K562 (cell line): ENCODE measurements at places on chromosomes 5 and 9. TPM values are rescaled to one million over a fixed set of nuclear protein-coding genes. Genes with fewer than 3 reads are reported as not detected.

AGXT2 gene
- total RNA-seq: not detected in 2 replicates

DNA sequence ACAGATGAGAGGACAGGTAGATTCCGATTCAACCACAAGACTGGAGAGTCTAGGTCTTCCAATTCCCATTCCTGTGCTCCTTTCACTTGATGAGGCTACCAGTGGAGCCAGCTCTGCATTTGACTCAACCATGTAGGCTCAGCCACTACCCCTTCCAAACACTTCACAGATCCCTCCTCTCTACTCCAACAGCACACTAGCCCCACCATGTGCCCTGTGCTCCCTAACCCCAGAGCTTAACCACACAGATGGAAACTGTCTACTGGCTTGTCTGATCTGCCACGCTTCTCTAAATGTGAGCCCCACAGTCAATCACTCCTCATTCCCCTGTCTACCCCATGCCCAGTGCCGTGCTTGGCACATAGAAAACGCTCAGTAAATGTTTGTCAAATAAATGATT, 508.2 kb downstream of the CDK5RAP2 start:
- no peak for DNase-seq
- no peaks in the 10 kb centered on the region for H3K36me3 ChIP-seq
- H3K27me3 ChIP-seq: no peaks in the 10 kb centered on the region

- H3K4me3 ChIP-seq: no peak overlapping the region
- H3K27me3 ChIP-seq: peaks cover 9% of the 10 kb centered on the region
- no peak for DNase-seq
- no peak overlapping the region for H3K27ac ChIP-seq
- no peaks in the 10 kb centered on the region for H3K4me1 ChIP-seq
- H3K36me3 ChIP-seq: no peaks in the 10 kb centered on the region
Measured at GRCh38 chr5:74130155-74130897, 504.3 kb downstream of the ARHGEF28 start.

PRUNE2 gene
- 0.07 and 0.09 TPM in 2 replicates for total RNA-seq

CCDC69 gene
- 7.5 and 7.6 TPM in 2 replicates for total RNA-seq

EXOSC2 gene
- total RNA-seq: 67.1 and 71.8 TPM in 2 replicates

GRCh38 chr9:35508069-35508468, 18.2 kb downstream of the RUSC2 start:
- no peak overlapping the region for H3K27ac ChIP-seq
- no peaks in the 10 kb centered on the region for H3K27me3 ChIP-seq
- no peaks in the 10 kb centered on the region for H3K36me3 ChIP-seq
- H3K4me1 ChIP-seq: no peaks in the 10 kb centered on the region

DNA sequence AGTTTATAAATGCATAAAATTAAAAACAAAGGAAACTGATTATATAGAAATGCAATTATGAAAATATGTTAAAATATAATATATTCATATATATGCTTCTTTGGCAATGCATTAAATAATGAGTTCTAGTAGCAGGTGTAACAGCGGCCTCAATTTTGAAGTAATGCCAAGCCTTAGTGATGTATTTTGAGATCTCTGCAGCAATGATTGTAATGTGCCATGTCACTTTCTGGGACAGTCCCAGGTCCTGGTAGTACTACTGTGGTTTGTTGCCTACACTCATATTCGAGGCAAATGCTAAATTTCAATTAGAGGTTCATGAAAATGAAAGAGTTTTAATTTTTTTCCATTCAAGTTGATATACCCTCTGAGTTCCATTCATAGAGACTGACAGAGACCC, 75.8 kb upstream of the ORM1 start:
- H3K27ac ChIP-seq: no peak overlapping the region
- no peaks in the 10 kb centered on the region for H3K36me3 ChIP-seq
- DNase-seq: no peak
- no peaks in the 10 kb centered on the region for H3K4me1 ChIP-seq
- no peak overlapping the region for H3K4me3 ChIP-seq
- H3K27me3 ChIP-seq: peaks cover 63% of the 10 kb centered on the region
